ENCODE measurements at places on chromosomes 3 and 15.

- no peak for DNase-seq
Observed at GRCh38 chr3:8529181-8529637, 27.6 kb downstream of the LMCD1 start.

DNA sequence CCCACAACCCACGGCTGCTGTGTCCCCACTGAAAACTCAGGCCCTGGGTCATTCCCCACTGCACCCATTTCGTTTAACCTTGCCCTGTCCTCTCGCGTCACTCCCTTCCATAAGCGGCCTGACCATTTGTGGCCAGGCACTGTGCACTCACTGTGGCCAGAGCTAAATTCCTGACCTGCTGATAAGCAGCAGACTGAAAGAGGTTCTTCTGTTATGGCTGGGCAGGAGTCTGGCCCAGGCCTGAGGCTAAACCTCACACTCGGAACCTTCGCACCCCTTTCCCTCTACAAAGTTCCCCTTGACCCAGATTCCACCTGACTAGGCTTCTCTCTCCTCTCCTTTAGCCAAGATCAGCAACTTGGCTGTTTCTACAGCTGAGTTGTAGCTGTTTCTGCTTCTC, 62.3 kb downstream of the ADAMTS17 start:
- no peak for DNase-seq

DNA sequence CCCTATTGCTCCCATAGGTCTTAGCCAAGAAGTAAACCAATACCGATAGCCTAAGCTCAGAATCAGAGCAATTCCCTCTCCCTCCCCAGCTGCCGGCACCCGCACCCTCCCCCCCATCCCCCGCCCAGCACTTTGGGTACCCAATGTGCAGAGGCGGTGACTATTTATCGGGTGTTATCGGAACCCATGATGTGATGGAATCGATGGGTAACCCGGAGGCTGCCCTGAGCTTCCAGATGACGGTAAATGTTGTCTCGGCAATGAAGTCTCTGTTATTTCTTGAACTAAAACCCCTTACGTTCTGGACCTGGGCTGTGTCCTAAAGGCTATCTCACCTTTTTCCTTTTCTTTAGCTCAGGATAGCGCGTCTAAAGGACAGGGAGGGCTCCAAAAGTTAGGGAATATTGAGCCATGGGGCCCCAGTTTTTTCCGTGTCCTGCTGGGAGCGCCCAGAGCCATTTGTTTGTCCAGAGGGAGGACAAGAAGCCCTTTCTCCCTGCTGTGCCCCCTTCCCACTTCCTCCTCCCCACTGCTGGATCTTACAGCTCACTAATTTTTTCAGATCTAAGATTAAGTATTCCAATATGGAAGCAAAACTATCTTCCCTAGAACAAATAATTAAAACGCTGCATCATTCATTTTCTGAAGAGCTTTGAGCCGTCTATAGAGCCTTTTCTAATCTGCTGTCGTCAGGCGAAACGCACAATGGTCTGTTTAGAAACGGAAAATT, 1.5 kb downstream of the SLITRK3 start:
- no peak for DNase-seq

DNA sequence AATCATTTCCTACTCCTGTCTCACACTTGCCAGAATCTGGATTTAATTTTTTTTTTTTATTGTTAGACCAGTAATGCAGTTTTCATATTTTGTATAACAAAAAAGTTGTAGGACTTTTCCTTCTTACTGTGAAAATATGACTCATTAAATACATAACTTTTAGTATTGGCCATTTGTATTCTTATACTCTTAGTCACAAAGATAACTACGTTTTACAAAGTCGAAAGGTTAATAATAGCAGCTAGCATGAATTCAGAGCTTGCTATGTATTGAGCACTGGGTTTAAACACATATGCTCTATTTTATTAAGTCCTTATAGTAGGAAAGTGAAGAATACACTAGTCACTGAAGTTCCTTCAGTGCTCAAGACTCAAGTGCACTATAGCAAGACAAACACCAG, 43.1 kb downstream of the LRRN1 start:
- no peak for DNase-seq

DNA sequence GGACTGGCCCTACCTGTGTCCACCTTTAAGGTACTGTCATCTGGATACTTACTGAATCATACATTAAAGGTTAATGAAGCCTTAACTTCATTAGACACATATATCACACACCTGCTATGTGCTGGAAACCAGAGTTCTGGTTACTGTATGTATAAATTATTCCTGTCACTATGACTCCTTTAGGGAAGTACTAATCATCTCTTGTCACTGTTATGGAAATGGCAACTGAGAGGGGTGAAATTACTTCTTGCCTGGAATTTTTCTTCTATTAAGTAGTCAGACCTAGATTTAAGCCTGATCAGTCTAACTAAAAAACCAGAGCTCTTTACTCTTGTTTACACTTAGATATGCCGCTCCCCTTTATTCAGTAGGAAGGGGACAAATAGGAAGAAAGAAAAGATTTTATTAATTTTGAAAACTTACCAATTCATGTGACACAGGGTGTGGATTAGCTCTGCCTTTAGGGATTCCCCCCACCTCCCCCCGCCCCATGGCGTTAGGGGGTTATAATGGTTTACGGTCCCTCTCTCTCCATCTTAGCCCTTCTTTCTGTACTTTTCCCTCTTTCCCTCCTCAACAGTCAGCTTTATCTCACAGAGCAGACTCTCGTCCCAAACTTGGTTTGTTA, 152.5 kb downstream of the KLHL25 start:
- DNase-seq, result no peak

GRCh38 chr3:217099-217813, 20.7 kb downstream of the CHL1 start:
- no peak for DNase-seq

GRCh38 chr3:63557912-63558311, 94.6 kb upstream of the SNTN start:
- no peak for DNase-seq

DNA sequence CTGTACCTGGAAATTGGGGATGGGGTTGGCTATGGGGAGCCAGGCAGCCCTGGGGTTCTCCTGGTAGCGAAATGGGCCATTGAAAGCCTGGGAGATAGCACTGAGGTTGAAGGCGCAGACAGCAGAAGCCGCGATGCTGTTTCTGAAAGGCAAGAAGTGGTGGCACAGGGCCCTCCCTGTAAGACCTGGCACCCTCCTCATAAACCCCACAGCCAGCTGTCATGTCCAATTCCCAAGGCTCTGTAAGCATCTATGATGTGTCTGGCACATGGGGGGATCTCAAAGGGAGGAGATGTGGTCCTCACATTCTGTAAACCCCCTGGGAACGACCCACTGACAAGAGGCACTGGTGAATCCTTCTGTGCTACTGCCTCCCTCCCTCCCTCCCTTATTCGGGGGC, 104.0 kb downstream of the SEMA5B start:
- no peak for DNase-seq

GRCh38 chr3:72595376-72595775, 252.9 kb downstream of the SHQ1 start:
- DNase-seq, result no peak

- DNase-seq, result no peak
Observed at GRCh38 chr3:55801676-55802075, 314.6 kb upstream of the WNT5A start.

GRCh38 chr3:34268032-34268709, 469.7 kb downstream of the PDCD6IP start:
- DNase-seq, result no peak

GRCh38 chr3:170493712-170494182, 75.1 kb downstream of the CLDN11 start:
- no peak for DNase-seq

- no peak for DNase-seq
Observed at GRCh38 chr3:111809186-111809585, 49.9 kb upstream of the PHLDB2 start.

Measured in stimulated activated CD4-positive, alpha-beta T cell treated with anti-CD3 and anti-CD28 coated beads, Interleukin-4, amount 100 ng/mL, for 48 hours (primary cell).